ENCODE measurements at places on chromosomes 11 and 22.
A peak's percentile ranks its signal among the peaks of the same experiment; 100 is the strongest.

DNA sequence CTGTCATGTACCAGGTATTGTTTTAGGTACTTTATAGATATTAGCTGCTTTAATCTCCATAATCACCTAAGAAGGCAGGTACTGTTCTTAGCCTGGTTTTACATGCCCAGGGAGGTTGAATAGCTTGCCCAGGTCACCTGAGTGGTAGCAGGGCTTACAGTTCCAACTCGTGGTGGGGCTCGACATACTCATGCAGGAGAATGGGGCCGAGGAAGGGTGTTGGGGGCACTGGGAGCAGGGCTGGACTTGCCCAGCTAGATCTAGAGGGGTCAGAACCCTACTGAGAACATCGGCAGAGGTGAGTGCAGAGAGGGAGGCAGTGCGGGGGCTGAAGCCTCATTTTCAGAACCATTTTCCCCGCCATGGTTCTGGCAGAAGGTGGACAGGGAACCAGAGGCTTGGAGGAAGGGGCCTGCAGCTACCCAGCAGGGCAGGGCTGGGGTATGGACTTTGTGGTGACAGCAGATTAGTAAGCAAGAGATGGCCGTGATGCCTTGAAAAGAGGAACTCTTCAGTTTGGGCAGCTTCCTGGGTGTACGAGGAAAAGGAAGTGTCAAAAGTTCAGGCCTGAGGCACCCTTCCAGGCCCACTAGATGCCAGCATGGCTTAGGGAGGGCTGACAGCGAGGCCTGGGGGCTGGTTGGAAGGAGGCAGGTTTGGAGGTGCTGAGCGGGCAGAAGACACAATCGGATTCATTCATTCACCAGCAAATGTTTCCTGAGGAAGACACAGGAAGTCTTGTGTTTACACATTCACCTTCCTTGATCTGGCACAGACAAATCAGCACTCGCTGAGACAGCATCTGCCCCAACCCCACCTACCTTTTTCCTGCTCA, 54.7 kb upstream of the LYVE1 start:
- DNase-seq, result no peak

DNA sequence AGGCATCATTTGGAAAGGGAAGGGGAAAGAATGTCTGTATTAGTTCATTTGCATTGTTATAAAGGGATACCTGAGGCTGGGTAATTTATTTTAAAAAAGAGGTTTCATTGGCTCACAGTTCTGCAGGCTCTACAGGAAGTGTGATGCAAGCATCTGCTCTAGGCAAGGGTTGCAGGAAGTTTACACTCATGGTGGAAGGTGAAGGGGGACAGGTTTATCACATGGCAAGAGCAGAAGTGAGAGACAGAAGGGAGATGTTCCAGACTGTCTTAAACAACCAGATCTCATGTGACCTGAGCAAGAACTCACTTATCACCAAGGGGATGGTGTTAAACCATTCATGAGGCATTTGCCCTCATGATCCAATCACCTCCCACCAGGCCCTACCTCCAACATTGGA, 90.6 kb downstream of the CCDC83 start:
- no peak for DNase-seq

DNA sequence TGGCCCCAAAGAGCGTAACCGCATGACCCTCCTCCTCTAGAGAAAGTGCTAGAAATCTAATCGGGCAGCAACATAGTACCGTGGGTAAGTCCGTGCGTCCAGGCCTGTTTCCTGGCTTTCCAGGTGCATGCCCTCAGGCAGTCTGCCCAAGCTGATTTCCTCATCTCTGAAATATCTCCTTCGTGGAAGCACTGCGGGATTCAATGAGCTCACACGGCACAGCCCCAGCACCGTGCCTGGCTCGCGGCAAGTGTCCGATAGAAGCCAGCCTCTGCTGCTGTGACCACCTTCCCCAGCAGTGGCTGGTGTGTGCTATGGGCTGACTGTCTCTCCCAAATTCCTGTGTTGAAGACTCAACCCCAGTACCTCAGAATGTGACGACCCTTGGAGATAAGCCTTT, 20.7 kb downstream of the RPUSD4 start:
- DNase-seq, result no peak

DNA sequence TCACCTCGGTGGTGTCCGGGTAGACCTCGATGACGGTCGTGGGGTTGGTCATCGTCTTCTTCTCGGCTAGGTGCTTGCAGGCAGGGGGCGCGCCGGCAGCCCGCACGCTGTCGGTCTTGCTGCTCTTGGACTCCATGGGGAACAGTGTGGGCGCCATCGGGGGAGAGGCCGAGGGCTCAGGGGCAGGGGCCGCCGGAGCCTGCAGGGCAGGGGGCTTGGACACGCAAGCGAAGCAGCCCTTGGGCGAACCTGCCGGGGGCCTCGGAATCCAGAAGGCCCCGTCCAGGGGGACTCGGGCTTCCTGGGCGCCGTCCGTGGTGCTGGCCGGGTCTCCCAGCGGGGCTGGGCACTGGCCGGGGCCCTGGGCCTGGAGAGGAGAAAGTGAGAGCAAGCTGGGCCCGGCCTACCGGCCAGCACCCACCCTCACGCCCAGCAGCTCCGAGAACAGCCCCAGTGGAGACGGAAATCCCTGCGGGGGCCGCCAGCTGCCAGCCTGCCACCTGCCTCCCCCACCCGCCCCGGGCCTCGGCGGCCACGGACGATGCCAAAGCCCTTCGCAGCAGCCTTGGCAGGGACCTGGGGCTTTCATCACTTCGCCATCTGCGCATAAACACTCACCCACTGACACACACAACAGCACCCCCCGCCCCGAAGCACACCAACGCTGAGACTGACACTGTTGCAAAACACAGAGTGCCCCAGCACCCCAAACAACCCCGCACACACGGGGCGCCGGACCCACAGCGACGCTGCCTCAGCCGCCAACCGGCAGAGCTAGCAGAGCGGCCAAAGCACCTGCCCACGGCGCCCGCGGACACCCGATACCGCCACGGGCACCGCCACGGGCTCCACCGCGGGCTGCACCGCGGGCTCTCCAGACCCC, 2.4 kb downstream of the IFITM10 start:
- DNase-seq, result peak; percentile 38

GRCh38 chr11:1546536-1547466, 25.3 kb downstream of the DUSP8 start:
- DNase-seq, result peak; percentile 79

DNA sequence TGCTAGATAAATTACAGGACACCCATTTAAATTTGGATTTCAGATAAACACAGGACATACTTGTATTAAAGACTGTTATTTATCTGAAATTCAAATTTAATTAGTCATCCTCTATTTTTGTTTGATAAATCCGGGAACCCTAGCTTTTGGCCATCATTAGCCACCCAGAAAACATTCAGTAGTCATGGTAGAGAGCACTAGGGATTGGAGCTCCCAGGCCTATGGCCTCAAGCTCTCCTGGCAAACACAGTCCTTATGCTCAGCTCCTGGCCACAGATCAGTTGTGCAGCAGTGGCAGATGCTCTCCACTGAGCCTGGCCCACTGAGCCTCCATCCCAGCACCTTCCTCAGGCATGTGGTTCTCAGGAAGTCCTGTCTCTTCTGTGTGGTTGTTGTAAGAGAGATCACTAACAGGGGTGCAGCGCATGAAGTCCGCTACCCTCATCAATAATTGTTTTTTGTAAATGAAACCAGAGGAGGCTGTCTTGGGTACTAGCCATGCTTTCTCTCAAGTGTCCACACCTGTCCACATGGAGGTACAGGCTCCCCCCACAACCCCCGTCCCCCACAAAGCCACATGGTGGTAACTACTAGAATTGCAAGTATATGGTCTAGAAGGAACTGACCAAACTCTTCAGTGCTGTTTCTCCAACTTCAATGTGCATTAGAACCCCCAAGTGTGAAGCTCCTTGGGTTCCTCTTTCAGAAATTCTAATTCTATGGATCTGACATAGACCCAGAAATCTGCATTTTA, 1.1 kb upstream of the IRAG1 start:
- no peak for DNase-seq

DNA sequence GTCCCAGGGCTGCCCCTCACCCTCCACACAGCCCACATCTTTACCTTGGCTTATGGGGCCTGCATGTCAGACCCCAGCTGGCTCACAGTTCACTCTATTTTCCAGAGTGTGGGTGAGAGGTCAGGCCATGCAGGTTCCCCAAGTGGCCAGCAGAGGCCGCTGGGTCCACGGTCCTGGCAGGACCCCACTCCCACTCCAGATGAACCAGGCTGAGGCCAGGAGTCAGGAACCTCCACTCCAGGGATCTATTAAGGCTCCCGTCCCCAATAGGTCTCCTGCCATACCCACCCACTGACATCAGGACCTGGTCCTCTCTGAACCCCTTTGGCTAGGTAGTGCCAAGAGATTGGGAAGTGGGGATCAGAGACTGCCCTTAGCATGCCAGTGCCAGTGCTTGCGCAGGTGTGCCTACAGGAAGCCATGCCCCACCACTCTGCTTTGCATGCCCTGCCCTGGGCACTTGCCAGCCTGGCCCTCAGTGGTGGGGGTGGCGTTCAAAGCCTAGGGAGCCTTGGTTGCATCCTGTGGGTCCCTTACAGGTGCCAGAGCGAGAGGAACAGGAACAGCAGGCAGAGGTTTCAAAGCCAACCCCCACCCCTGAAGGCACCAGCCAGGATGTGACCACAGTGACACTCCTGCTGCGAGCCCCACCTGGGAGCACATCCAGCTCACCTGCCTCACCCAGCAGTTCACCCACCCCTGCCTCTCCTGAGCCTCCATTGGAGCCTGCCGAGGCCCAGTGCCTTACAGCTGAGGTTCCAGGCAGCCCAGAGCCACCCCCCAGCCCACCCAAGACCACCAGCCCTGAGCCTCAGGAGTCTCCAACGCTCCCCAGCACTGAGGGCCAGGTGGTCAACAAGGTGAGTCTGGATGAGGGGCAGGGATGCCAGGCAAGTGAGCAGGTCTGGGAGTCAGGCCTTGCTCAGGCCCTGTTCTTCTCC, 8.3 kb downstream of the SMTN start:
- DNase-seq, result no peak

- DNase-seq, result no peak
Measured at GRCh38 chr11:83007477-83007876, 64.2 kb downstream of the RAB30 start.

Data from right kidney (tissue), 9 donors.